ENCODE measurements at places on chromosomes 13 and 19.

DNA sequence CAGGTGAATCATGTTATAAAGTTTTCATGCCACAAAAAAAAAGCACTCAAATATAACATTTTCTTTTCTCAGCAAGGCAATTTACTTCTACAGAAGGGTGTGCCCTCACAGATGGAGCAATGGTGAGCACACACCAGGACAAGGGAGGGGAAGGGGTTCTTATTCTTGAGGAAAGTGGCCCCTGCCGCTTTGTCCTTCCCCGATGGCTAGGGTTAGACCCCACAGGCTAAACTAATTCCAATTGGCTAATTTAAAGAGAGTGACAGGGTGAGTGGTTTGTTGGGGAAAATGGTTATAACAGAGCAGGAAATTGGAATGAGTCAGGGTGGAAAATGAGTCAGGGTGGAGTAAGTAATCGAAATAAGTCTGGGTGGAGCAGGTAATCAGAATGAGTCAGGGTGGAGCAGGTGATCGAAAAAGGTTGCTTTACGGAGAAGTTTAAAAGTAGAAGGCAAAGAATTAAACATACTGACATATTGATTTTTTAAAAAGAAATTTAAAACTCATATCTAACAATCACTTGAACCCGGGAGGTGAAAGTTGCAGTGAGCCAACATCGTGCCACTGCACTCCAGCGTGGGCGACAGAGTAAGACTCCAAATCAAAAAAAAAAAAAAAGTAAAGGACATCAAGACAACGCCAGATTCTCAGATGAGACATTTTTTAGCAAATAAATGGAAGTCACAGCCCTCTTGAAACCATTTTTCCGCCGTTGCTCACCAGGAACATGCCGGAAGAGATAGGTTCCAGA is 813 bp downstream of the ZNF562 start:
- peak; percentile 22 for DNase-seq

GRCh38 chr13:39481491-39481890 is 121.5 kb downstream of the LHFPL6 start:
- no peak for DNase-seq

- peak; percentile 54 for DNase-seq
Measured at GRCh38 chr19:35206379-35206778, 22.2 kb downstream of the FAM187B start.

DNA sequence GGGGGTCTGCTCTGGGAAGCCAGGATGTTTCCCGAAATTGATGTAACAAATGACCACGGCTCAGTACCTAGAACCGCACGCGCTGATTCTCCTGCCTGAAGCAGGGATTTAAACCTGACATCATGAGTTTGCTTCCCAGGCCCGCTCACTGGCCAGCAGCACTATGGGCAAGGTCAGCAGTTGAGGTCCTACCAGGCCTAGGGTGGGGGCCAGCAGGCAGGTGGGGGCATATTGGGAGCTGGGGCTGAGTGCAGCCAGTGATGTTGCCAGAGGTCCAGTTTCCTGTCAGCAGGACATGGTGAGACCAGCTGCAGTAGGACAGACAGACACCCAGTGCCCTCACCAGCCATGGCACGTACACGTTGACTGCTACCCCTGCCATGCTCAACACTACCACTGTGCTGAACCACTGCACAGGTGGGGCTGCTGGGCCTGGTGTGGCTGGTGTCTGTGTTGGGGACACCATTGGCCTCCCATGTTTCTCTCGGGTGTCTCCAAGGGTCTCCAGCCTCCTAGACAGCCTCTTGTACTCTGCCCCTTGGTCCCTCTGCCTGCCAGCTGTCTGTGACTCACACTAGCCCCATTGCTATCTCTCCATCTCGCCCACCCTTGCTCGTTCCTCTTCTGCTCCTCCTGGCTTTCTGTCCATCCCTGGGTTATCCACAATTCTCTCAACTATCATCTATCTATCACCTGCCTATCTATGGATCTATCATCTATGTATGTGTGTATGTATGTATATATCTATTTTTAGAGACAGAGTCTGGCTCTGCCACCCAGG is 1.1 kb upstream of the C19orf85 start:
- DNase-seq, result no peak

DNA sequence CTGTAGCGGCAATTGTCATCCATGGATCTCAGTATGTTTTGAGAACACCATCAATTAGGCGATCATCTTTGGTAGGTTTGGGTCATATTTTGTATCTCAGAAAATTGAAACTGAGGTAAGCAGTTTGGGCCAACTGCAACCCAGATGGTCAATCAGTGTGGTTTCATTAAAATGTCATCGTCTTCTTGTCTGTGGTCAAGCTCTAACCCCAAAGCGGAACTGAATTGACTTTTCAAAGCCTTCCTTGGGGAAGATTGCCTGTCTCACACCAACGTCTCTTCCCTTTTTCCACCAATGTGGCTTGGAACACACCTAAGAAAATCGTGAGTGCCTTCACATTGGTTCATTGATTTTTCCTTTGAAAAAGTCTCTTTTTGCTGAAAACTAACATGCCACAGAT is 56.3 kb upstream of the UBAC2 start:
- DNase-seq, result no peak

GRCh38 chr19:1538978-1539377 is 15.1 kb downstream of the PLK5 start:
- no peak for DNase-seq

DNA sequence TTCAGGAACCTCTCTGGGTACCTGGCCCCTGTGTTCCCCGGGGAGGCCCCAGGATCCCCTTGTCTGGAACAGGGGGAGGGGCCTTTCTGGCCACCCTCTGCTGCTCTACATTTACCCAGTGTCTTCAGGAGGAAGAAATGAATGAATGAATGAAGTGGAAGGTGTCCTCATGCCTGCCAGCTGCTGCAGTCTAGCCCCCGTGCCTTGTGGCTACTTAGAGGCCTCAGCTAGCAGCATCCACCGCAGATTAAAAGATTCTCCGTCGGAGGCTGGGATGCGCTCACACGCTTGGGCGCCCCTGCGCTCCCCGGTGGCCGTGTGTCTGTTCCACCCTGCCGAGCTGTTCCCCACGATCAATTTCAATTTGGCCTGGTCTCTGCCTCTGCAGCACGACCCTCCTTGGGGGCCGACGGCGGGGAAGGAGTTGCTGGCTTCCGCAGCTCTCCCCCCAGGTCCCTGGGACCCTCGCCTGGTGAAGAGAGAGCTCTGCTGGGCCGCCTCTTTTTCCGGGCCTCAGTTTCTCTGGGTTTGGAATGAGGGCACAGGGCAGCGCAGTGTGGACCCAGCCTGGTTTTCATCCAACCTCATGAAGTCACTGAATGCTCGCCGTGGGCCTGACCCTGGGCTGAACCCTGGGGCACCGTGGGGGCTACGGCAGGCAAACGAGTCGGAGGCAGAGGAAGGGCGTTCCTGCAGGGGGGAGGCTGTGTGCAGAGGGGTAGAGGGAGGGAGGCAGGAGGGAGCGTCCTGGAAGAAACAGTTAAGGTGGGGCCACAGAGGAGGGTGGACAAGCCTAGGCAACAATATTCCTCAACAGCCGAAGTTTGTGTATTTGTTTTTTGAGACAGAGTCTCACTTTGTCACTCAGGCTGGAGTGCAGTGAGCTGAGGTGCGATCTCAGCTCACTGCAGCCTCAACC is 28.3 kb downstream of the EFNA2 start:
- no peak for DNase-seq

GRCh38 chr19:15354566-15355296 is 22.4 kb upstream of the BRD4 start:
- DNase-seq, result no peak

DNA sequence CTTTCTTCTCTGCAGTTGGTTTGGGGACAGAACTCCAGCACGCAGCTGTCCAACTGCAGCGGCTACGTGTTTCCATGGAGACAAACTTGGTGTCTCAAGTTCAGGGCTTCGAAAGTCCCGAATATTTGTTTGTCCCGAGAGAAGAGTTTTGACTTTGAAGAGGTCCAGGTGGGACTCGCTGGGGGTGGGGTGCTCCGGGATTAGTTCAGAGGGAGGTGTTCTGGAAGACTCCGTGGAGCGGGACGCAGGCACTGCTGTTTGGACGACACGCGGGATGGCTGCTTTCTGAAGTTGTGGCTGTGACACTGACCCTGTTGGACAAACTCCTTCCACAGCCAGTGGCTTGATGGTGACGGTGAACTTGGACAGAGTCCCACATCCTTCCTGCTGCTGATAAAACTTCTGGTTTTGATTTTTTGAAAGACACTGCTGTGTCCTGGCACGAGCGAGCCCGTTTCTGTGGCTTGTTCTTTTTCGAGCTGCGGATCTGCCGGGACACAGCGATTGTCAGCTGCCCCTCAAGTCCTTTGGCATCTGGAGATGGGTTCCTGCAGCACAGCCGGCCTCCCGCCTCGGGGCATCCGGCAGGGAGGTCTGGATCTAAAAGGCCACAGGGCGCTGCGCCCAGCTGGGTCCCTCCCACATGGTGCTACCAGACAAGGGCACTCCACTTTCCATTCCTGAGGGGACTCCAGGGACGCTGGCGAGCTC is 15.9 kb upstream of the RANBP3 start:
- DNase-seq, result no peak

GRCh38 chr19:18718015-18718526 is 34.6 kb downstream of the CRTC1 start:
- DNase-seq, result no peak

- no peak for DNase-seq
Measured at GRCh38 chr13:102293723-102294122, 108.1 kb downstream of the FGF14 start.

DNA sequence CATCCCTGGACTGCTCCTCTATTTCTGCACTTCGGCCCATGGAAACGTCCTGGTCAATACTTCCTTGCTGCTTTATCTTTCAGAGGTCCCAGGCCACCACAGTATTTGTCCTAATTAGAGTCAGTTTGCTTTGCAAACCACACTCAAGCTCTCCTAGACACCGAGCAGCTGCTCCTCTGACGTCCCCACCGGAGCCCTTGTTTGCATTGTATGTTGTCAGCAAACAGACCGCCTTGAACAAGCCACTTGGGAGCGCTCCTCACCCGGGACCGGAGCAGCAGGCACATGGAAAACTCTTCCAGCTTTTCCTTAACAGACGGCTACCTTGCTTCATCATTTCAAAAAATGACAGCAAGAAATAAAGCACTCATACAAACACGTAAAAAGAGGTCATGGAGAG is 51.5 kb upstream of the GTF3A start:
- DNase-seq, result no peak

DNA sequence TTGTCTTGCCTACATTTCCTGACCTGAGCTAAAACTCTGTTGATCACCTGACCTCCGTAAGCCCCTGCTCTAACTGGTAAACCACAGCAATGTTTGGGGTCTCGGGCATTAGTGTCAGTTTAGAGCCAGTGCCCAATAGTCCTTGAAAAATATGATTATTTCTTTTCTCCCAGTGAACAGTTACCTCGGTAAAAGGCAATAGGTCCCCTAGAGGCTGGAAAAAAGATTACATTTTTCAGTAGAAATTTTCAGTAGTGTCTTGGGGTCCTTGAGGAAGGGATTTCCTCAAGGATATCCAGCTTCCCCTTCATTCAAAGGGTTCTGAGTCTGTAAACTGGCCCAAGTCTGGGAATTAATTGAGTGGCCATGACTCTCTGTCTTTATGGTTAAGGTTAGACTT is 177.5 kb downstream of the SLC7A1 start:
- no peak for DNase-seq

DNA sequence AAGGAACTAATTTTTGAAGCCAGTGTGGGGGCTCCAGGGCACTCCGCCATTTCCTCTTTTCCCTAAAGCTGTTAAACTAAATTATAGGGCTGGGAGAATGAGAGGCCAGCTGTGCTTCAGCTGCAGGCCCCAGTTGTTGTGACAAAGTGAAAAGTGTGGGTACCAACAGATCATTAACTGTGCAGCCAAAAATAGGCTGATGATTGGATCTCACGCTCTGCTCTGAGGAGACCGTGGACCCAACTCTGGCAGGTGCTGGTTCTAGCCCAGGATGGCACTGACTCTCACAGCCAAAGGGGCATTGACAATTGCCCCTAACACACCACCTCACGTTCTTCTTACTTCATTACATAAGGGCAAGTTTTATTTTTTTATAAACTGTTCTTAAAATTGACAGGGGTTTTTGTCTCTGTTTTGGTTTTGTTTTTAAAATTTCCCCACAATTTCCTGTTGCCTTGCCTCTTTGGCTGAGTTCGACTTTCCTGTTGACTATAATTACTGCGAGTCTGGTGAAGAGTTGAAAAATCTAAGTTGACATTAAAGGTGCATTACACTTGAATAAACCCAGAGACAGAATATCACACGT is 391.0 kb downstream of the FGF9 start:
- DNase-seq, result no peak

DNA sequence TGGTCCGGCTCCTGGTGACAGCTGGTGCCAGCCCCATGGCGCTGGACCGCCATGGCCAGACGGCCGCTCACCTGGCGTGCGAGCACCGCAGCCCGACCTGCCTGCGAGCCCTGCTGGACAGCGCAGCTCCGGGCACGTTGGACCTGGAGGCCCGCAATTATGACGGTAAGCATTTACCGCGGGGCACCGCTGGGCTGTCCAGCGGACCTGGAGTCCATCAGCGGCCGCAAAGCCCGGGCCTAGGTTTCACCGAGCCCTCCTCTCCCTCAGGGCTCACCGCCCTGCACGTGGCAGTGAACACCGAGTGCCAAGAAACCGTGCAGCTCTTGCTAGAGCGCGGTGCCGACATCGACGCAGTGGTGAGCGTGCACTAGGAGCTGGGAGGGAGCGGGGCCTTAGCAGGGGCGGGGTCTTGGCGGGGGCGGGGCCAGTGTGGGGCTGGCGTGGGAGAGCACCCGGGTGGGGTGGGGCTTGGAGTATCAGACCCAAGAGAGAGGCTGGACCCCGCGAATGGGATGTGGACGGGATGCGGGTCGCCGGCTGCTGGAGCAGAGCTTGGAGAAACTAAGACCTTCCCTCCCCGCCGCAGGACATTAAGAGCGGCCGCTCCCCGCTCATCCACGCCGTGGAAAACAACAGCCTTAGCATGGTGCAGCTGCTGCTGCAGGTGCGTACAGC is 8.7 kb downstream of the BCL3 start:
- no peak for DNase-seq

- no peak for DNase-seq
Measured at GRCh38 chr19:17180997-17181702, 34.0 kb upstream of the USE1 start.

GRCh38 chr13:25371875-25372283 is at the start of gene ATP8A2:
Gene ATP8A2, plus strand, starts transcription at chr13:25371974. Its CDS starts 239 bp downstream, at chr13:25372213.
- DNase-seq, result no peak

DNA sequence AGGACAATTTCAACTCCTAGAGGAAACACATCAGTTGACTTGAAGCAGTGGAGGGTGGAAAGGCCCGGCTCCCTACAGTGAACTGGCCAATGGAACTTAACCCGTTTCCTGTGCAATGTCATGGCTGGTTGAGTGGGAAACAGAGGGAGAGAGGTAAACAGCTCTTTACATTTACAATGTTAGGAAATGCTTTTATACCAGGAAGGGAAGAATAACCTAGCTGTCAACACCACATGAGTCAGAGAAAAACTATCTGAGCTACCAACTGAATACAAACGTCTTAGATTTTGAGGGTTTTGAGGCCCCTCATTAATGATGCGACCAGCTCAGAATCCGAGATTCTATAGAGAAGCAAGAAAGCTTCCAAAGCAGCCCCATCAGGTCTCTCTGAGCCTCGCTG is 36.7 kb downstream of the CARD8 start:
- DNase-seq, result no peak

- no peak for DNase-seq
Measured at GRCh38 chr13:84605927-84606326, 723.7 kb upstream of the SLITRK1 start.

Data from T-helper 2 cell treated with Interferon-gamma antibody and Interleukin-4, amounts not matched to agents 5 μg/mL and 100 μg/mL, for 36 hours (primary cell).